ENCODE measurements at places on chromosomes 3 and 15. TPM values are rescaled to one million over a fixed set of nuclear protein-coding genes. Genes with fewer than 3 reads are reported as not detected.

Gene UCN2
- 61.6 TPM for total RNA-seq

Gene CCDC39
- not detected for total RNA-seq

Gene ITIH4
- total RNA-seq, result 6.7 TPM

Gene GTF2E1
- 8.2 TPM for total RNA-seq

Gene ZNF660
- 3.0 TPM for total RNA-seq

Gene ASB14
- total RNA-seq, result under 0.01 TPM

Gene LPCAT4
- total RNA-seq, result 12.0 TPM

Gene PDZRN3
- total RNA-seq, result 12.8 TPM

Gene INO80
- total RNA-seq, result 16.5 TPM

Gene CLDN16
- not detected for total RNA-seq

Gene LOXL1
- 11.4 TPM for total RNA-seq

Gene SPTSSB
- not detected for total RNA-seq

Gene GP5
- total RNA-seq, result not detected

Gene DAZL
- under 0.01 TPM for total RNA-seq

Gene MASP1
- under 0.01 TPM for total RNA-seq

Gene ARMC8
- 115 TPM for total RNA-seq

Gene ZNF710
- total RNA-seq, result 22.8 TPM

Gene FOXL2NB
- 1.4 TPM for total RNA-seq

Gene MCF2L2
- 0.98 TPM for total RNA-seq

Gene MST1R
- total RNA-seq, result 0.79 TPM

Gene LRRIQ4
- under 0.01 TPM for total RNA-seq

Gene SCAANT1
- not detected for total RNA-seq

Gene GRAMD1C
- 1.6 TPM for total RNA-seq

Gene NDN
- 42.9 TPM for total RNA-seq

Gene IL5RA
- not detected for total RNA-seq

Gene NUP210
- total RNA-seq, result not detected

All from placental epithelial cell (primary cell).